ENCODE measurements at places on chromosomes 2 and 18. TPM values are rescaled to one million over a fixed set of nuclear protein-coding genes. Genes with fewer than 3 reads are reported as not detected.
A peak's percentile ranks its signal among the peaks of the same experiment; 100 is the strongest.

DNA sequence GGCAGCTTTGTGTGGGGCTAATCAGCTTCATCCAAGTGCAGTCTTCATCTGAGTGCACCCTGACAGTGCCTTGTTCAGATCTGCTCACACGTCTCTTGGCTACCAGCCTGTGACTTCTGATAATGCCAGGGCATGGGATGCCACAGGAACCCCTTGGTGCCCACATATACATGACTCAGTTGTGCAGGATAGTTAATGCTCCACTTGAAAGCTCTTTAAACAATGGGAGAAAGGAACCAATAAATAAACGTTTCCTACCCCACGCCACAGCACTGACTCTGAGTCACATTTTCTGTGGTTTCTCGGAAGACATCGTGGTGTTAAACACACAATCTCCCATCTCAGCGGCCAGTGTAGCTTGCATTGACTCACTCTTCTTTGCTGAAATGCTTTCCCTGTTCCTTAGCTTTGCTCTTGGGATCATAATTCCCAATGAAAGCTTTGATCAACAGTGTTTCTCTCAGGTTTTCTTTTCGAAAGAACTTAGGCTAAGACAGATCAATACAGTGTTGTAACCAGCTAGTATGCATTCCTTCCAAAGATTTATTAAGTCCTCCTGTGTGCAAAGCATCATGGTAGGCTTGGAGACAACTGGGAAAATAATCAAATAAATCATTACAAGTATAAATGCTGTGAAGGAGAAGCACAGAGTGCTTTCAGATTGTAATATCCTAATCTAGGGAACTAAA lies 142.0 kb downstream of the COPS8 start:
- peak; percentile 79 for DNase-seq

- DNase-seq = no peak
These were observed 118.8 kb downstream of the MGAT5 start for GRCh38 chr2:134372611-134373131.

DNA sequence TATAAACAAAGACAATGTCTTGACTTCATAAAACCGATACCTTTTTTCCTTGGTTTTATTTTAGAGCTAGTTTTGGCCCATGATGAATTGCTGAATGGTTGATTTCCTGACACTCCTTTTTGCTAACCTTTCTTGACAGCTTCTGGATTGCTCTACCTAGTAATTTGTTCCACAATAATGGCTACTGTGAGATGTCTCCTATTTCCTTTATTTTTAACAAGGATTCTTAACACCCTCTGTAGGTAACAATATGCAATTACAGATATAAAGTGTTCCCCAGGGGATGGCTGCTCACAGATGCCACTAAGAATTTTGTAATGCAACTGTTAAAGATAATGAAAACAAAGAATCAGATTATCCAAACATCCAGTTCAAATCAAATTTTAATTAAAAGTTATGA lies 100.8 kb upstream of the ATP5MC3 start:
- peak; percentile 44 for DNase-seq

DNA sequence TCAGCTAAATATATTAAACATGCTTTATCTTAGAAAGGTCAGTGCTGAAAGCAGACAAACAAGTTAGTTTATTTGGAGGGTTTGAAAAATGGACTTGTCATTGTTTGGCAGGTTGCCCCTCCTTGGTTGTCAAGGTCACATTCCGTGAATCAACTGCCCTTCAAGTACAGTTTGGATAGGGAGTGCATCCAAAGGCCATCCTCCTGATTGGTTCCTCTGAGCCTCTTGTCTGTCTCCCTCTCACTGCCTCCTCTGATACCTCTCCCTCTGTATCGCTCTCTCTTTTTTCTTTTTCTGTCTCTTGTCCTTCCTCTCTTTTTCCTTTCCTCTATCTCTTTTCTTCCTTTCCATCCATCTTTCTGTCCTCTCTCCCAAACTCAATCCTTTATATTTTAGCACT lies 5.4 kb downstream of the ITGAV start:
- DNase-seq = peak; percentile 81

- no peak for DNase-seq
These were observed 12.7 kb downstream of the THOC1 start for GRCh38 chr18:255171-255570.

Gene CDH19
- not detected for total RNA-seq

DNA sequence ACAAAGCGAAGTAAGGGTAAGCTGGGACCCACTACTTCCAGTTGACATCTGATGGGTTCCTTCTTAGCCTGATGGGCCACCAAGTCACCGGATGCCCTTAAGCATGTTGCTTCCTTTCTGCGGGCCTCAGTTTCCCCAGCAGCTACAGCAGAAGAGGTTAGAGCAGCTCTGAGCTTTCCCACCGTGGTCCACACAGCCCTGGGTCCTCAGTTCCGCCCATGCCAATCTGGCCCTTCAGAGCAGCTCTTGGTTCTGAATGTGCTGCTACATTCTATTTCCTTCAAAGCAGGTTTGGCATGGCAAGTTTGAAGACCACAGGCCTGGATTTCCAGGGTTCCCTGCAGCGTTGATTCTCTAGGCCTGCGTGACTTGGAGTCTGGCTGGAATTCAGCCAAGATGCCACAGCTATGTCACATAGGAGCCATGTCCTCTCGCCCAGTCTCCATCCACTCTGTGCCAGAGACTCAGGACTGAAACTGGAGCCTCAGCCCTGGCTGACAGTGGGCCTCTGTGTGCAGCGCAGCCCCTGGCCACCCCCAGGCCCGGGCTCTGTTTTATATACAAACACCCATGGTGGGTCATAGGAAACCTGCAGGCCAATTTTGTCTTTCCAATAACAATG lies 79.6 kb downstream of the TFCP2L1 start:
- no peak for DNase-seq

GRCh38 chr2:44843641-44844310 lies 97.7 kb upstream of the SIX3 start:
- no peak for DNase-seq

DNA sequence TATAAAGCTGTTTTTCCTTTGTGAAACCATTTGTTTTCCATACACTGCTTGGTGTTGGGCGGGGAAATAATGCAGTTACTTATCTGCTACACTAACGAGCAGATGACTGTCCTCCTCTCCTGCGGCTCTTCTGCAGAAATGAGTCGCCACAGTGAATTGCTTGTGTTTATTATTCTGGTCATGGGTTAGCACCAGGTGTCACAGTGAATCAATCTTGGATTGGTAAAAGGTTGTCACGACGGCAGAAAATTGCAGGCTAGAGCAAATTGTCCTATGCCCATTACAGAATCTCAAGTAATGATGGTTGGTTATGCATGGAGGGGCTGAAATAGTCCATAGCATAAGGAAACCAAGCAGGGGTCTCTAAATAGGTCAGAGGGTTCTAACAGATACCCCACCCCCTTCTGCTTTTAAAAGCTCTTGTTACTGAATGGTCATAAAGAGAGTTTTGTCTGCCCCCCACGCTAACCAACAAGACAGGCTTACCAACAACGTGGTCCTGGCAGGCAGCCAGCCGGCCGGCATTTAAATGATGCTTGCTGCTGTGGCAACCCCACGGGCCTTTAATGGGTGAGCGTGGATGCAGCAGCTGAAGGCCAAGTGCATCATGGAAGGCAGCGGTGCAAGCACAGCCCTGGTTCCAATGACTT lies 29.5 kb downstream of the RAB31 start:
- DNase-seq = no peak

Gene UGP2
- 63.9 TPM for total RNA-seq

Gene TTN
- total RNA-seq = 0.49 TPM

GRCh38 chr2:234661849-234662248 lies 165.0 kb upstream of the ARL4C start:
- no peak for DNase-seq

- no peak for DNase-seq
These were observed 27.3 kb upstream of the TACR1 start for GRCh38 chr2:75226617-75227016.

Gene LRP2
- total RNA-seq = not detected

Gene MGAT4A
- total RNA-seq = 42.2 TPM

Gene PAX8
- 0.22 TPM for total RNA-seq
